NCI-H1694 (cell line): ENCODE measurements at places on chromosomes 3 and 15.
A peak's percentile ranks its signal among the peaks of the same experiment; 100 is the strongest.

- no peak for DNase-seq
Observed at GRCh38 chr15:44956388-44956787, at the start of gene TERB2. Gene TERB2 (plus strand): TSS chr15:44956687. CDS start chr15:44956719, 32 bp downstream.

GRCh38 chr3:153166206-153166605 is 4.2 kb downstream of the RAP2B start:
- no peak for DNase-seq

DNA sequence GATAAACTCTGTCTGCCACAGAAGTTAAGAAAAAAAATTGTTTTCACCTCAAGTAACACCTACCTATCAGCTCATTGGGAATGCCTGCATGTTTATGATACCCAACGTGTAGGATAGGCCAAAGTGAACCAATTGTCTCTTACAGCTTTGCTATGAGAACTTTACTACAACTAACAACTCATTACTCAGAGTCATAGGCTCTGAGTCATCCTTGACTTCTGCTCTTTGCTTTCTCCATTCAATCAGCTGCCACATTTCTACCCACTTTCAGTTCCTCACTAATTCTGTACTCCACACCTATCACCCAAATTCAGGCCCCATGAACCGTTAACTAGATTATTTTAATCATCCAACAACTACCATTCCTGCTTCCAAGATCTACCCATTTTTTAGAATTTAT is 843.9 kb downstream of the TUSC7 start:
- DNase-seq, result no peak

DNA sequence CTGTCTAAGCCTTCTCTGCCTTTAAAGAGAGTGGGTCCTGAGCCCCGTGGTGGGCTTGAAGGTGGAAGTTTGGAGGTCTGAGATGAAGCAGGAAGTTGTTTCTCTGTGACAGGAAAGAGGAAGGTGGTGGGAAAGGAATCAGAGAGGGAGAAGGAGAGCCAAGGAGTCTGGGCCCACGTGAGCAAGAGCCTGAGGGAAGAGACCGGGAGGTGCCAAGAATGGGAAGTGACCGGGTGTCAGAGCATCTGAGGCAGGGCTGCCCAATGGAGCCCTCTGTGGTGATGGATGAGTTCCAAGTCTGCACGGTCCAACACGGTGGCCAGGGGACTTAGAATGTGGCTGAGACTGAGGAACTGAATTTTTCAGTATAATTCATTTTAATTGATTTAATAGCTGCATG is 24.6 kb downstream of the ALDH1L1 start:
- DNase-seq, result no peak

DNA sequence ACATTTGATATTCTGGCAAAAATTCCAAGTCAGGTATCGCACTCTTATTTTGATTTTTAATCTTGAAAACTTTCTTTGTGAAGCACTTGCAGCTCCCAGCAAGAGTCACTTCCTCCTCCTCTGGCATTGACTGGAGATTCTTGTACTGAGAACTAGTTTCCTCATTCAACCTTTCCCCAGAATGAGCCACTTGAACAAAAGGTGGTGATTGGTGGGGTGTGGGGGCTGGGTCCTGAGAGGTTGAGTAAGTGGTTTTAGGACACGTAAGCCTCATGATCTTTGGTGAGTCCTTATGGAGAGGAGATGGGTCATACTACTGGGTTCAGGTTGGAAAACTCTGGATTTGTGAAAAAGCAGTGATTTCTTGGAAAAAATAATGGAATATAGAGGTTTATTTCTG is 32.3 kb upstream of the ONECUT1 start:
- no peak for DNase-seq

DNA sequence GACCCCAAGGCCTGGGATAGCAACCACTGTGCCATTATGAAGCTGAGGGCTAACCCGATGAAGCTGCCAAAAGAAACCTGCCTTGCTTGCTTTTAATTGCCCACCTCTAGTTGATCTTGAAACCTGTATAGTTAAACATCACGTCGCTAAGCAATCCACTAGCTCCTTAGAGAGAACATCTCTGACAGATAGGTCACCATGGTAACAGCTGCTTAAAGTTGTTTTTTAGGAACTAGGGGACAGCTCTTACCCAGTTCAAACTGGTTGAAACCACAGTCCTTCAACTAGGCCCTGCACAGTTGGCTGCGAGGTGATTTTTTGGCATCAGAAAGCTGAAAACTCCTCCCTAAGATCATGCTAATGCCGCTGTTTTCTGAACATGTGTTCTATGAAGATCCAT is 135.7 kb downstream of the EBLN2 start:
- DNase-seq, result no peak

DNA sequence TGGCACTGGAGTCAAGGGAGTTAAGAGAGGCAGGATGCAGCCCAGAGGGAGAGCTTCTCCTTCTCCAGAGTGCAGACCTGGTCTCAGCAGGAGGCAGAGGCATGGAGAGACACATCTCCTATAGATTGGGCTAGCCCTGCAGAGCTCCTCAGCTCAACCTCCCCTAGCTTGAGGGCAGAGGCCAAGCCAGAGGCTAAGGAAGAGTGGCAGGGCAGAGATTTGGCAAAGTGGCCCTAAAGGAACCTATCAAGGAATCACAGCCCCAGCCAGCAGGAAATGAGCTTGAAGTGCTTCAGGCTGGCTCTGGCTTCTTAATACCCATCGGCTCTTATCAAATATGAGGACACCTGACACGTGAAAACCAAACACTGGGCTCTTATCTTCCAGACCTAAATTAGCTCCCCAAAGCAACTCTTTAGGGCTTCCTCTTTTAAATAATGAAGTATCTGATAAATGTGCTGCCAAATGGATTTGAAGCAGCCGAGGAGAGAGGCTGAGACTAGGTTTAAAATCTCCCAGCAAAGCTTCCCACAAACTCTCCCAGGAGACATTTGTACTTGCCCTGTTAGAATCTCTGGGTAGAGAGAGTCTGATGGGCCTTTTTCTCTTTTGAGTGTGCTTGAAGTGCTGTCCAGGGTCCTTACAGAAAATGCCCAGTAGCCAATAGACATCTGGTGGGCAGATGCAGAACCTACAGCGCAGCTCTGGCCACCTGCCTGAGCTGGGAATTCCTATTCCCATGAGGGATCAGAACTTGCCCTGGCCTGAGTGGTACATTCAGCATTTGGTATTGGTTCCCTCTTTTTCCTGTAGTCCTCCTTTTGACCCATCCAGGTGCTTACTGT is 271.4 kb downstream of the CLSTN2 start:
- no peak for DNase-seq

GRCh38 chr15:99842071-99842470 is 108.8 kb upstream of the LYSMD4 start:
- no peak for DNase-seq

- no peak for DNase-seq
Observed at GRCh38 chr3:52524258-52524751, 9.4 kb downstream of the NT5DC2 start.

DNA sequence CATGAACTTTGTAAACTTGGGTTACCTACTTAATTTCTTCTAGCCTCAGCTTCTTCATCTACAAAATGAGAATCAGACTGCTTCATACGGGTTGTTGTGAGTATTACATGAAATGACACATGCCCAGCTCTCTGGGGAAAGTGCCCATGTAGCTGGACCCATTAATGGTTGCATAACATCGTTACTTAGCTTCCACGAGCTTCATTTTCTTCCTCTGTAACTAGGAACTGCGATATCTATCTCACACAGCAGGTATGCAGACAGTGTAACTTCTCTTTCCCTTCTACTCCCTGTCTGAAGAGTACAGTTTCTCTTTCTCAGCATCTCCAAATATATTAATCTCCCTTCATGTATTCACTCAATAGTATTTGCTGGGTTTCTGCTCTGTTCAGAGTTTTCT is 37.9 kb upstream of the DLG1 start:
- DNase-seq, result no peak

GRCh38 chr3:9151240-9151639 is 98.2 kb downstream of the SRGAP3 start:
- DNase-seq, result no peak

GRCh38 chr15:73994912-73995622 is 551 bp downstream of the PML start:
- DNase-seq, result no peak

- no peak for DNase-seq
Observed at GRCh38 chr3:194330579-194330978, 20.5 kb downstream of the CPN2 start.

- no peak for DNase-seq
Observed at GRCh38 chr3:42898896-42899675, 6.9 kb upstream of the ZNF662 start.

DNA sequence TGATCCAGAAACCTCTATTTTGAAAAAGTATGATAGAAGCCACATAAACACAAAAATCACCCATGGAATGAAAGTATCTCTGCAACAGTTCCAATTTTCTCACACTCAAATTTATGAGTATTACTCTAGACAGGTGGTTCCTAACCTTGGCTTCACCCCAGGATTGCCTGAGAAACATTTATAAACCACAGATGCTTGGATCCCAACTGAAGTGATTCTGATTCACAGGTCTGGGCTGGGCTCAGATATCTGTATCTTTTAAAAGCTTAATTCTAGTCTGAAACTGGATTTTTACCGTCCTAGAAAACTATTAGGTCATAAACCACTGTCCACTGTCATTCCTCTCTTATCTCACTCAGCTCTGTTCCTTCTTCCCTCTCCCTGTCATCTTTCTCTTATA is 7.4 kb upstream of the SST start:
- DNase-seq, result no peak

GRCh38 chr3:66416556-66417304 is 84.1 kb downstream of the LRIG1 start:
- DNase-seq, result no peak

GRCh38 chr3:169579116-169579710 is 84.3 kb downstream of the MECOM start:
- no peak for DNase-seq

DNA sequence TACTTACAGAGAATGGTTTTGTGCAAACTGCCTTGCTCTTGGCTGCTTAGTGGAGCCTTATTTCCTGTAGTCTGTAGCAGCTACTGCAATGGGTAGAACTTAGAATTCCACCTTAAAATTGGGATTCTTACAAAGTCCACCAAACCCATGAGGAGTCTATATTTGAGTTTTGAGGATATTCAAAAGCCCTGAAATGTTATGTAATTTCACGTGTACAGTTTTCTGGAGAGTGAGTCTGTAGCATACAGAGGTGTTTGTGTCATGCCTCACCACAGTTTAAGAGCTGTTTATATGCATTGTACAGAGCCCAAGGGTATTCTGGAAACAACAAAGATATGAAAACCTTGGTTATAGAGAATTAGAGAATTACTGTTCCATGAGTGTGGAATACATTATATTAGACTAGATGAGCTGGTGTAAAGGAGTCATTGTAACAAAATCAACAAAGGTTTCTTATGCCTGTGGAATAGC is 114.4 kb downstream of the MBNL1 start:
- no peak for DNase-seq

DNA sequence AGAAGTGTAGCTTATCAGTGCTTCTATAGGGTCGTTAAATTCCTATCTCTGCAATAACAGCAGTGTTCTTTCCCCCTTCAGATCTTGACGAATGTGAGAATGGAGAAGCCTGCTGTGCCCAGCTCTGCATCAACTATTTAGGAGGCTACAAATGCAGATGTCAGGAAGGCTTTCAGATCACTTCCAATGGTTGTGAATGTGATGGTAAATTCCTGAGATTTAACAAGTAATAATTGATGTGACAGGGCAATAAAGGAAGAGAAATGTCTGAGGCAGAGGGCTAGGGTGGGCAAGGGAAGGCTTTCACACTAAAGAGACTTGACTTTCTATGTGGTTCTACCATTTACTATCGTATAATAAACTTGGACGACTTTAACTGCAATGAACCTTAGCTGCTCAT is 711.7 kb upstream of the GOLIM4 start:
- no peak for DNase-seq

DNA sequence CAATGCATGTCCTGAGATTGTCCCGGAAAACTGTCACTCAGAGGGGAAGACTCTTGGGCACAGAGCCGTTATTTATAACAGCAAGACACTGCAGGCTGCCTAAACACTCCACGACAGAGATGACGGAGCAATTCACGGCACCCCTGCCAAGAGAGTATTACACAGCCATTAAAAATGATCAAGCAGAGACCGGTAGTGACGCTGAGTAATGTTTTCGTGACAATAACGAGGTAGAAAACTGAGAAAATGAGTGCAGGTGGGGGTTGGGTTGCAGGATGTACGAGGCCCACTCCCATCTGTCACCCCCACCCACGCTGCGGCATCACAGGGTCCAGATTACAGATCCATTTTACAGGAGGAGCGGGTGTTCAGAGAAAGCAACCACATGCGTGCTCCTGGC is 58.9 kb upstream of the LINGO1 start:
- no peak for DNase-seq

GRCh38 chr15:62094388-62094787 is 27.6 kb downstream of the C2CD4A start:
- no peak for DNase-seq

- no peak for DNase-seq
Observed at GRCh38 chr3:187973977-187974870, 179.7 kb upstream of the LPP start.

DNA sequence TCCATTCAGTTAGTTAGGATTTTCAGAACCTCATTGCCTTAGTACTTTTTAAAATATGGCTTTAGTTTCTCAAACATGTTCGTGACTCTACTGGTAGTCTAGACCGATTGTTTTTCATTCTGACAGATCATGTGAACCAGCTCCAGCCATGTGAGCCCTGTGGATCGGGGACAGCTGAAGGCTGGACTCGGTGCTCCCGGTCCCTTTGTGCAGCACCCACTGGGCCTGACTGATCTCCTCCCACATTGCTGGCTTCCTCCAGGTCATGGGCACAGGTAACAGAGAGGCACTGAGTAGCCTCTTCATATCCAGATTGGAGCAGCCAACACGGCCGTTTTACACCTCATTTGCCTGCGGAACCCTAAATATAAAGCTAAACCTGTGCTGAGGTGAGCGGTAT is 30.5 kb downstream of the NIPA2 start:
- no peak for DNase-seq

- DNase-seq, result no peak
Observed at GRCh38 chr3:188270423-188270972, 116.5 kb downstream of the LPP start.

GRCh38 chr3:55543181-55543614 is 56.1 kb upstream of the WNT5A start:
- no peak for DNase-seq

DNA sequence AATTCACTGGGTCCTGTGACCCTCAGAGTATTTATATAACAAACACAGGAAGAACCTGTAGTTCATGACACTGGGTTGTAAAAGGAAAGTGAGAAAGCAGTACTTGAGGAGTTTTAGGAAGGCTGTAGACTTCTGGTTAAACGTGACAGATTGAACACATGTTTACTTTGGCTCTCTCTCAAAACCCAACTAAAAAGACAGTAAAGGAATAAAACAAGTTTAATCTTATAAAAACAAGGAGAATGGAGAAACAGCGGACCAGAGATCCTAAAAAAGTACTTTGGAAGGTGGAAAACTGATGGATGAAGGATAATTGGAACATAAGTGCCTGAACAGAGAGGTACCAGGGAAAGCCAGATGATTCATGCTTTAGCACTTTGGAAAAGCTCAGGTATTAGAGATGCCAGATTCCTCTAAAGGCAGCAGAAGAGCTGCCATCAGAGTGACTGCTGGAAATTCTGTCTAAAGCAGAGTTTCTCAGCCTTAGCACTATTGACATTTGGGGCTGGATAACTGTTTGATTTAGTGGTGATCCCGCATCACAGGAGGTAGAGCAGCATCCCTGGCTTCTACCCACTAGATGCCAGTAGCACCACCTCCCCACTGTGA is 182.9 kb upstream of the RORA start:
- peak; percentile 3 for DNase-seq

GRCh38 chr3:32973982-32974381 is 22.5 kb downstream of the CCR4 start:
- no peak for DNase-seq
